HAP-1 (cell line): ENCODE measurements at places on chromosomes 7 and 10.

DNA sequence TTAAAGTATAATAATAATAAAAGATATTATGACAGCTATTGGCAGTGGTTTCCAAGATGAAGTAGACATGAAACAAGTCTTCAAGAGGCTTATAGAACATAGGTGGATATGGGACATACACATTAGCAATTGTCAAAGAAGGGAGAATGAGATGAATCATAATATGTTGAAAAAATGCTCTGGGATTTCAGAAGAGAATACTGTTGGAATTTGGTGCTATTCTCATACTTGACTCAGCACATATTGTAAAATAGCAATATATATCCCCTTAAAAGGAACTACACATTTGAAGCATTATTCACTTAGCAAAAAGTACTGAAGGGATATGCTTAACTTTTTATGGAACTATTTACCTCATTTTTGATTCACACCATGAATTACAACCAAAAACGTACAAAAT is 577.2 kb upstream of the PCDH15 start:
- DNase-seq, result no peak

DNA sequence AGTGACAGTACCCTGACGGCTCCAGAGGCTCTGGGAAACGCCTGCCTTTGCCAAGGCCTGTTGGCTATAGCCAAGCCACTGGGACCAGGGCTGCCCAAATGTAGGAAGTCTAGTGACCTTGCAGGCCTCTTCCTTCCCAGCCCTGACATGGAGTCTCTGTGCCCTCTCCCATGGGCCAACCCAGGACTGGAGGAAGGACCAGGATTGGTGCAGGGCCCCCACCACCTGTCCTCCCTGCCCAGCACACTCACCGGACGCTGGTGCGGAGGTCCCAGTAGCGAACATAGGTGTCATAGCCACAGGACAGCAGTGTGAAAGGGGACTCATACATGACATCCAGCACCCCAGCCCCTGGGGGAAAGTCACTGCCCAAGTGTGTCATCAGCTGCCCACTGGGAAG is 24.0 kb downstream of the DPCD start:
- DNase-seq, result no peak

DNA sequence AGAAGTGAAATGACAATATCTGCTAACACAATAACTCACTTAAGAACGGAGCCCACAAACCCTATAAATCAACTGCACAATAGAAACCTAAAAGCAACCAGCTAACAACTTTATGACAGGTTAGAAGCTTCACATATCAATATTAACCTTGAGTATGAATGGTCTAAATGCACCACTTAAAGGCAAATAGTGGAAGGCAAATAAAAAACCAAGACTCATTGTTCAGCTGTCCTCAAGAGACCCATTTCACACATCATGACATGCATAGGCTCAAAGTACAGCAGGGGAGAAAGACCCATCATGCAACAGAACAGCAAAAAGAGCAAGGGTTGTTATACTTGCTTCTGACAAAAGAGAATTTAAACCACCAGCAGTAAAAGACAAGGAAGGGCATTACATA is 46.8 kb downstream of the CDC14C start:
- DNase-seq, result no peak

GRCh38 chr10:79479283-79479909 is 32.9 kb upstream of the EIF5AL1 start:
- DNase-seq, result no peak

DNA sequence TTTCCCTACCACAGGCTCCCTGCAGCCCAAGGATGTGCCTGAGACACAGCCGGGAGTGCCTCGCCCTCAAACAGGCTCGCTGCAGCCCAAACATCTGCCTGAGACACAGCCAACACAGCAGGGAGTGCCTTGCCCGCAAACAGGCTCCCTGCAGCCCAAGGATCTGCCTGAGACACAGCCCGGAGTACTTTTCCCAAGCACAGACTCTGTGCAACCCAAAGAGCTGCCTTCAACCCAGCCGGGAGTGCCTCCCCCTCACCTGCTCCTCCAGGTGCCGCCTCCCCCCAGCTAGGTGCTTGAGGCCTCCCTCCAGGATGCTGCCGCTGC is 42.9 kb downstream of the ANTXRL start:
- DNase-seq, result no peak

- DNase-seq, result peak; percentile 77
Measured at GRCh38 chr7:49001610-49002033, 77.3 kb downstream of the CDC14C start.

DNA sequence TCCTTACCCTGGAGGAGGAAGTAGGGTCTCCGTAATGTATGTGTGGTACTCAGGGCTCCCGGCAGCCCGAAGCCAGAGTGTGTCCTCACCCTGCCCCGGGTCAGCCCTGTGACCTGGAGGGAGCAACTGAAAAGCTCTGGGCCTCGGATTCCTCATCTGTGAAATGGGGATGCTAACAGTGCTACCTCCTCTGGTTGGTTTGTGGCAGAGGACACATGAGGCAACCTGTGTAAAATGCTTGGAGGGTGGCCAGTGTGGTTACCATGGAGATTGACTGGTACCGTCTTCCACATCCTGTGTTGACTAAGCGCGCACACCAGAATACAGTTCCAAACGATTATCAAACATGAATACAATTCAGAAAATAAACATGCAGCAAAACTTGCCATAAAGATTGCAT is 163.8 kb upstream of the KLF6 start:
- no peak for DNase-seq

DNA sequence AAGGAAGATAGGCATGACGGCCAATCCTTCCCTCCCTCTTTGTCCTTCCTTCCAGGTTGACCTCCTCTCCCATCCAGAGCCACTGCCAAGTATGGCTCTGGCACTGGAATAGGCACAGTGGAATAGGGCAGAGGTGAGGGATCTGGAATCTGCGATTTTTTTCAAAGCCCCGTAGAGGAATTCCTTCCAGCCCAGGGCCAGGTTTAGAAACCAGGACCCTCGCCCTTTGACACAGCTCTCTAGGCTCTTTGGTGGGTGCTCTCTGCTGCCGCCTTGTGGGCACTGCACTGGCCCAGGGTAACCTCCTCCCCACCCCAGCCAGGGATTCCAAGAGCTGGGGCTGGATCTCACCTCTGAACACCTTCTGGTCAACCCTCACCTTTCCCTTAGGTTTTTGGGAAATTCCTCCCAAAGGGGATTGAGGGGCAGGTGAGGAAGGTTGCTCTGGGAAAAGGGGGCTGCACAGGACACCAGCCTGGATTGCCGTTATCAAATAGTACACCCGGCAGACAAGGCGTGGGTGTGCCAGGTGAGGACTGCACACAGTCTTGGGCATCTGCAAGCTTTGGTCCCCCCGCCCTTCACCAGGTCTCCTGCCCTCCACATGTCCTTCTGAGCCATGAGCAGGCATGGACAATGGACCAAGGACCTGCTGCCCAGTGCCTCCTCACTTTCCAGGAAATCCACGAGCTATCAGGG is 22.8 kb downstream of the C10orf105 start:
- peak; percentile 85 for DNase-seq

DNA sequence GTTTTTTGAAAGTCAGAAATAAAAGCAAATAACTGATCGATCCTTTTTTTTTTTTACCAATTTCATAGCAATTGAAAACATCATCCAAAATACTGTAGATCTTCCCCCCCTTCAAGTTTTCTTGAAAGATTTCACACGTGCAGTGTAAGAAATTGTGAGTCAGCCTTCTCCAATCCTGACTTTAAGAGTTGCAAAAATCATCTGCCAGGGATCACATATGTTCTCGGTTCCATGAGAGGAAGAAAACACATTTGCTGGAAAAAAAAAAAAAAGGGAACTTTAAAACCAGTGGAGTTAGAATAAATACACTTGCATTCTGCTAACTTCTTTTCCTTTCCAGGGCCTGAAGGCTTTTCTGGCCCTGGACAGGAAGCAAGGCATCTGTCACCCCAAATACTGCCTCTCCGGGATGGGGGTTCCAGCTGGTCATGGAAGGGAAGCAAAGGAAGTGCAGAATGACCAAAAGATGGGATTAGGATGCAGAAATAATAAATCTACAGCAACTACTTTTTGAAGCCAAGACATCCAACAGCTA is 198.4 kb upstream of the KIAA1217 start:
- DNase-seq, result no peak

GRCh38 chr10:62450912-62451610 is 76.9 kb downstream of the ZNF365 start:
- no peak for DNase-seq

DNA sequence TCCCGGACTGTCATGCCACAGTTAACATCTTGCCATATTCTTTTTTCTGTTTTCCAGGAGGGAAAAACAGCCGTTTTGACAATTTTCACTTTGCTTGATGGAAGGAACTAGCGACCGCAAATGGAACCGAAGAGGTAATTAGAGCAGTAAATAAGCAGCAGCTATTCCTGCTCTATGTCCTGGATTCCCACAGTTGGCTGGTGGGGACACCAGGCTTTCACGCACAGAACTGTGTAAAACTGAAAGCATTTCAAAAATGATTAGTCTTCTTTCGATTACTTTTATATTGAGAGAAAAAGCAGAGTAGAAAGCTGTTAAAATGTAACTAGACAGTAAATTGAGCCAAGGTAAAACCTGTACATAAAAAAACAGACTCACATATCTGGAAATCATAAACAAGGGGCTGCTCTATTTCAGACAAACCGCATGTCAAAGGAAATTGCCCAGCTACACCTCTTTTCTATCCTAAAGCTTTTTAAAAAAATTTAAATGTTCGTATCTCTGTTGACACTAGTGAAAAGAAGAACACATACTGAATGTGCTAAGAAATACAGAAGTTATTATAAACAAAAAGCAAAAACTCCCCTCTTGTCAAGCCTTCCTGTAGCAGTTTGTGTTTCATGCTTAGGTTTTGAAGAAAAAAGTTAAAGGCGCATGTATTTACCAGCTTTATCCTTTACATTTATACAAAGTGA is 93.4 kb downstream of the RNF216 start:
- DNase-seq, result no peak

DNA sequence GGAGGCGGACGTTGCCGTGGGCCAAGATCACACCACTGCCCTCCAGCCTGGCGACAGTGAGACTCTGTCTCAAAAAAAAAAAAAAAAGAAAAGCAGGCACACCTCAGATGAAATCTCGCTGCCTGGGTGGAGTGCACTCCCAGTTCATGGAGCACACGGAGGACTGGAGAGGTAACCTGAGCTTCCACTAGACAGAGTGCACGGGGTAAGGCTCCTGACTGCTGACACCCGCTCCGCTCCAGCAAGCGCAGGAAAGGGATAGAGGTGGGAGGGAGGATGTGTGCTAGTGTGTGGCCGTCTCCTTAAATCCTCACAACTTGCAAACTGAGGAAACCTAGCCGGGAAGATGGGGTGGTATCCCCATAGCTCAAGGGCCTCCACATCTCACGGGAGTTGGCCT is 50.8 kb downstream of the FAM53B start:
- DNase-seq, result no peak

- no peak for DNase-seq
Measured at GRCh38 chr7:105577251-105577650, 4.0 kb downstream of the EFCAB10 start.

DNA sequence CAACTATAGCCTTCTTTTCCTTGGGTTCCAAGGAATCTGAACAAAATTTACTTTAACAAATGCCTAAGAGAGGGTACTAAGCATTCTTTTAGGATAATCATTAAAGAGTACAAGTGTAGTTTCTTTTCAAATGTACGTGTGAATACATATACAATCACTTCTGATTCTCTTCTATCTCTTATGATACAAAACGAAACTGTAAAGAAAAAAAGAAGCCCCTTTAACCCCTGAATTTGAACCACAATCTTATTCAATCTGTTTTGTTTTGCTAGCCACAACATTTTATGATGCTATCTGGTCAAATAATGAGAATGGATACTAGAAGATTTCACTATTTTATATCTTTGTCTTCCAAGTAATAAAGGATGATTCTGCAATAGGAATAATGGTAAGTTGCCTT is 48.7 kb downstream of the SIRT1 start:
- no peak for DNase-seq

GRCh38 chr10:125721035-125721434 is 1.5 kb downstream of the EDRF1 start:
- DNase-seq, result no peak

DNA sequence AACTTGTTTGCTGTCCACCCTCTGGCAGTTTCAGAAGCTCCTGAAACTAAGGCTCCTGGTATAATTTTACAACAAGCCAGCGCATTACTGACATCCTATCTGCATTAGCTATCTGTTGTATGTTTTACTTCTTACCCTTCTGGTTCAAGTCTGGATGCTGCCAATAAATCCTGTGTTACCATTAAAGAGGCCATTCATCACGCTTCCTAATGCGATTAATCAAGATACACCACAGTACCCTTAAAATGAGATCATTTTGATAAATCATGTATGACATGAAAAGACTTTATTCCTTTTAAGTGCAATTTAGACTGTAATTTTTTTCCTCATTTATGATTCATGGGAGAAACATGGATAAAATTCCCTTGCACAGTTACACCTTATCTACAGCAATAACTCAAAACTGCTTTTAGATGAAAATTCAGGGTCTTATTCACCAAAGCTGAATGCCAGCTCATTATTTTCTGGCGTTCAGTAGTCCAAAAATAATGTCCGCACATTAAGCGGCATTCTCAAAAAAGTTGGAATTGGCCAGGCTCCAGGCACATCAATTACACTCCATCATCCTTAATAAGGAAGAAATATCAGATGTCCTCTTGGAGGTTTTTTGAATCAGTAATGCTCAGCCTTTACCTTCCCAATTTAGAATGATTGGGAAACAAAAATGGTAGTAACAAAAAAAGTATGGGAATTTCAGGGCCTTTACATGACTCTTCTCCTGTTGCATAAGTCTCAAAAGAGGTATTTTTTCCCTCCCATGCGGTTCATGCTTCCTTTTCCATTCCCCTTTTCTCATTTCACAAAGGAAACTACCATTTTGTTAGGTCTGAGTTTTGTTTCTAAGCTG is 878.5 kb downstream of the LRMDA start:
- DNase-seq, result no peak

GRCh38 chr10:66378117-66378876 is 547.5 kb upstream of the LRRTM3 start:
- DNase-seq, result no peak

DNA sequence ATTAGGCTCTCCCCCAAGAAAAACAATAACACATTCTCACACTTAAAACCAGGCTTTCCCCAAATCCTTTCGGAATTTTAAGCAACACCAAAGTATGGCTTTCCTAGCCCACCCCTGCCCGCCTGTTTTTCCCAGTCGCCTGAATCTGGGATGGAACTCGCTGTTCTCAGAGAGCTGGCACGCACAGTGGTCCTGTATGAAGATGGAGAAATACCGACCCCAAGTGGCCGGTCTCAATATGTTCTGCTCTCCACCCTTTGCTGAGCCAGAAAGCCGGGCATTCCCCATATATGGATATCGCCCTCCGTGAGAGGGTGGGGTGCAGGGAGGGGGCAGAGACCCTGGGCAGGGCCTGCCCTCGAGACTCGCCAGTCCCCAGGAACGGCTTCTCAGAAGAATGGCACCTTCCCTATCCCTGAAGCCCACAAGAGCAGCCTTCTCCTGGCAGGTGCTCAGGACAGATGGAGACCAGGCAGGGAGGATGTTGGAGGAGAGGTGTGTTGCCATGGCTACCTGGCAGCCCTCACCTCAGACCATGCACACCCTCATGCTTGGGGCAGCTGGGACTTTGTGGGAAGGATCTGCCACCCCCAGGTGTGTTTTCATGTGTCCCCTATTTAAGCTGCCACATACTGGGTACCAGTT is 3.4 kb downstream of the TACR2 start:
- DNase-seq, result peak; percentile 78
